ENCODE measurements at places on chromosomes 1 and 21. TPM values are rescaled to one million over a fixed set of nuclear protein-coding genes. Genes with fewer than 3 reads are reported as not detected.

AMPD2 gene
- polyA plus RNA-seq: 28.3 TPM

- no peak for DNase-seq
Measured at GRCh38 chr1:231554969-231555368, 26.5 kb downstream of the TSNAX start.

CD5L gene
- not detected for polyA plus RNA-seq

GRCh38 chr1:55127827-55128343 is 87.3 kb downstream of the USP24 start:
- DNase-seq: peak; percentile 7

GRCh38 chr1:117825414-117825813 is 104.0 kb downstream of the GDAP2 start:
- DNase-seq: no peak

GRCh38 chr1:98388441-98388840 is 273.1 kb upstream of the SNX7 start:
- peak; percentile 88 for DNase-seq

All from mammary epithelial cell (primary cell).